CD4-positive, alpha-beta T cell (primary cell): ENCODE measurements at places on chromosomes 5 and 9. TPM values are rescaled to one million over a fixed set of nuclear protein-coding genes. Genes with fewer than 3 reads are reported as not detected.

- no peak for DNase-seq
Observed at GRCh38 chr9:124716808-124717207, 54.3 kb downstream of the NR6A1 start.

DNA sequence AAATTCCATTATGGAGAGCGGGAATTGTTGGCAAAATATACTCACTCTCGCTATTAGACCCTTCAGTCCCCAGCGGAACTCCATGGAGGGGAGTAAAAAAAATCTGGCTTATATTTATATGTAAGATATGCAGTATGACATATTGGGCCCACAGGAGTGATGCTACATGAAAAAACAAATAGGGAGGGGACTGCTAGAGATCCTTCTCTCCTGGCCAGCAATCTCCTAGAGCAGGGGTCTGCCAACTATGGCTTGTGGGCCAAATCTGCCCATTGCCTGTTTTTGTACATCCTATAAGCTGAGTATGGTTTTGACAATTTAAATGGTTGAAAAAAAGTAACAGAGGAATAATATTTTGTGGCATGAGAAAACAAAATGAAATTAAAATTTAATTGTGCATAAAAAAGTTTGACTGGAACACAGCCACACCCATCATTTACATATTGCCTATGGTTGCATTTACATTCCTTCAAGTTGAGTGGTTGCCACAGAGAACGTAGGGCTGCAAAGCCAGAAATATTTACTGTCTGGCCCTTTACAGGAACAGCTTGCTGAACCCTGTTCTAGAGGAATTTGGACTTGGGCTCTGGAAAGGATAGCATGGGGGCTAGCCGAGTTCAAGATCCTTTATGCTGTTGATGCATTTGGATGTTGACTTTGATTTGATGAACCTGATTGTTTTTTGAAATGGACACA lies 197.3 kb upstream of the CLINT1 start:
- DNase-seq: no peak

DNA sequence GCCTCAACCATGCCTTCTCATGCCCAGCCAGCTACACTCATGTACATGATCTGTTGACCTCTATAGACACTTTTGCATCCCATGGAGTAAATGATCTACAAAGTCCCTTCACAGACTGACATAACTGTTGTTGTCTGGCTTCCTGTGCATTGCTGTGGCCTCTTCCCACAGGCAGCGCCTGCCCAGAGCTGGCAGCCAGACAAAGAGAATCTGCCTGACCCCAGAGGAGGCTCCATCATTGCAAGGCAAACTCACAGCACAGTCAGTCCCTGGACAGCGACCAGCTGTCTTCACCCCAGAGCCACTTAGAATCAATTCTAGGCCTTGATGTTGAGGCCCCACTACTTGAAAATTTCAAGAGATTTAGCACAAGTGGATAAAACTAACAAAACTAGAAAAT lies 65.5 kb downstream of the INSYN2B start:
- no peak for DNase-seq

DNA sequence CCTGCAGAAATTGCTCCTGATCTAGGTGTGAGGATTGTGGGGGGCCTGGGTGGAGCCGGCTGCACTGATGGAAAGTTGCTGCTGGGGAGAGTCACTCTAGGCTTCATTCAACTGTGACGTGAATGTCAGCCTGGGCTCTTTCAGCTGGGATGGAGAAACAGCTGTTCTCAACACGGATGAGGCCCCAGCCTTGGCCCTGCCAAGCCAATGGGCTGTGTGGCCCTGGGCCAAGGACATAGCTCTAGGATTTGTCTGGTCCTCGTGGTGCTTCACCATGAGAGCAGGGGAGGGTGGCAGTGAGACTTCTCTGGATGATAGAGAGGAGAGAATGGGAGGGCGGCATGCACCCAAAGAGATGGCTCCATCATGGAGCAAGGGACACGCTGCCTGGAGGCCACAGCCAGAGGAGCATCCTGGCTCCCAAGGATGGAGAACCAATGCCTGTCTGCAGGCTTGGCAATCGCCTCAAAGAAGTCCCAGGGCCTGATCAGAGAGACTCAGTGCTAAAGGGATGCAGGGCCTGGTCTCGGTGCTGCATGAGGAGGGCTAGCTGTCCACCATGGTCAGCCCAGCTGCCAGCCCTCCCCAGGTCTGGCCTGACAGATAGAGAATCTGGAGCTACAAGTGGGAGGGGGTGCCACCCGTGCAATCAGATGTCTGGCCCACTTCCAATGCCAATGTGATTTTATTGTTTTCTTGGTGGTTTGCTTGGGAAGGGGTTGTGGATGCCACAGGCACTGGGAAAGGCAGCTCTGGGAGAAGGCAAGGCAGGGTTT lies 141.0 kb downstream of the GADD45G start:
- DNase-seq: no peak

HBEGF gene
- 3.6 TPM for total RNA-seq

DNA sequence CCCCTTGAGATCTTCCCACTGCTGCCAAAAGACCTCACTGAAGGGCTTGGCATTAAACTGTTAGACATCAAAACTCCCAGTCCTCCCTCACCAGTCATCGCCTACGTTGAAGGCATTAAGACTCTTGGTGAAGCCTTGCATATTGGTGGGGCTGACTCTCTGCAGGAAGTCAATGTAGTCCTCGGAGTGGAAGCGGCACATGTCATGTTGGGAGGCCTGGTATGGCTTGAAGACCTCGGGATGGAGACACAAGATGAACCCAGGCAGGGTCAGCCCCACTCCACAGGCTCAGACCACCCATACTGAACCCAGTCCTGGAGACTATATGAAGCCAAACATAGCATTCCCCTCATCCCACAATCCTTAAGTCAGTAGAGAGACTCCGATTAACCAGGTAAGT lies 1.9 kb downstream of the HDAC3 start:
- no peak for DNase-seq

ADAMTS2 gene
- not detected for total RNA-seq

DNA sequence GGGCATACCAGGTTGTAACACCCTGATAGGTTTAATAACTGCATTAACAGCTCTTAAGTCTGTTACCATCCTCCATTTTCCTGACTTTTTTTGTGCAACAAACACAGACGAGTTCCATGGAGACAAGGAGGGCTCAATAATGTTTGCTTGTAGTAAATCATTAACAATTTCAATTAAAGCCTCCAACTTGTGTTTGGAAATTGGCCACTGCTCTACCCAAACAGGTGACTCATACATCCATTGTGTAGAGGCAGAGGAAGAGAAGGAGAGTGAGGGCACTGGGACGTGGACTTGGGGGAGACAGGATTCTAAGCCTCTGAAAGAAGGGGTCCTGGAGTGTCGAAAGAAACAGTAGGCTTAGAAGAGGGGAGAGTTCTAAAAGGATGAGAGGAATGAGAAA lies 213.6 kb upstream of the KCNN2 start:
- no peak for DNase-seq

DNA sequence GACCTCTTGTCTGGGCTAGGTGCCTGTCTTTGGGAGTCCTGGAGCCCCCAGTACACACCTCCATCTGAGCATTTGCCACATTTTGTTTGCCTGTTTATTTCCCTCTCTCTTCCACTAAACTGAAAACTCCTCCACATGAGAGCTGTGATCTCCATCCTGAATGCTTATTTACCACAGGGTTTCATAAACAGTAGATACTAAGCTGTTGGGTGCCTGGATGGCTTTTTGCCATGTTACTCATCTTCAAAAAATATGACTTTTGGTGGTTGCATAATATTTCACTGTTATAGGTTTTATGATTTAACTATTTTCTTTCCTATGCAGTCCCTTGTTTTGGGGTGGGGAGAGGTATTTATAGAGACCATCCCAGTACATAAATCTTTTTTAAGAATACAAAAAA lies 99.6 kb downstream of the APBA1 start:
- no peak for DNase-seq

BTNL8 gene
- not detected for total RNA-seq

- no peak for DNase-seq
Observed at GRCh38 chr9:99867536-99867935, 38.9 kb upstream of the STX17 start.

GRCh38 chr9:7408845-7409244 lies 390.7 kb downstream of the DMAC1 start:
- DNase-seq: no peak

DNA sequence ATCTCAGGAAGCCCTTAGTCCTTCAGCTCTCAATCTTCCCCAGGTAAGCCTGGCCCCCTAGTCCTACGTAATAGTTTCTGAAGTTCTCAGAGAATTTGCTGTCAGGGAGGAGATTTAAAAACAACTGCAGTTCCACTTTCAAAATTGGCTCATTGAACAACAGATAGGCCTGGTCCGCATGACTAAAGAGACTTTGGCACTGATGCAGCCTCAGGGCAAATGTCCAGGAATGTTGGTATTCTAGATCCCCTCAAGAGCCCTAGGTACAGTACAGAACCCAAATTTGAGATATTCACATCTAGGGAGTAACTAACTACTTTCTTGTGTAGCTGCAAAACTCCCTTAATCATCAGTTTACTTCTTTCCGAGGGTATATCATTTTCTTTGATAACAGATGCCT lies 162.8 kb downstream of the GABRG2 start:
- DNase-seq: no peak

- DNase-seq: no peak
Observed at GRCh38 chr5:83513491-83513890, 41.9 kb downstream of the VCAN start.

NUTM2F gene
- total RNA-seq: not detected

NXNL2 gene
- total RNA-seq: not detected

SLC35A4 gene
- total RNA-seq: 17.8 TPM

PTCH1 gene
- 17.0 TPM for total RNA-seq

DNA sequence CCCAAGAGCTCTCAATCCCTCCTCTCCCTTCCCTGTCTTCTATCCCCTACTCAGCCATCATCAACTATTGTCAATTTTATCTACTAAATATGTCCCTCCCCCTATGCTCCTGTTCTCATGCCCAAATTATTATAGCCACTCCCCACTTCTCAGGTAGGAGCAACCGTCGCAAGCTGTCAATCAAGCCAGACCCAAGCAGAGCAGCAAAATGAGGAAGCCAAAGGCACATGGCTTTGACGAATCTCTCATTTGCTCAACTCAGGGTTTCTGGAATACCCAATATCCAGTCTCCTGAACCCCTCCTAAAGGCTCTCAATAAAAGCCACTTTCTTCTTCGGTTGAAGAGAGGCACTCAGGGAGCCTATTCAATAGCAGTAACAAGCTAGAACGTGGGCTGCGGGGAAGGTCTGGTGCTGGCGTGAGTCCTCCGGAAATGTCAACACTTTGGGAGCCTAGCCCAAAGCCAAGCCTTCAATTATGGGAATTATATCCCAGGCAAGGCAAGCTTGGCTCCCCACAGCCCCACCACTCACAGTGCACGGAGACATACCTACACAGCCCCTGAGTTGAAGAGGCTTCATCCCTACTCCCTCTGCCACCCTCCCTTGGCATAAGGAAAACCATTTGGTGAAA lies 47.7 kb downstream of the SIL1 start:
- DNase-seq: no peak

- peak; percentile 34 for DNase-seq
Observed at GRCh38 chr5:134175921-134176510, 734 bp downstream of the SKP1 start.

DNA sequence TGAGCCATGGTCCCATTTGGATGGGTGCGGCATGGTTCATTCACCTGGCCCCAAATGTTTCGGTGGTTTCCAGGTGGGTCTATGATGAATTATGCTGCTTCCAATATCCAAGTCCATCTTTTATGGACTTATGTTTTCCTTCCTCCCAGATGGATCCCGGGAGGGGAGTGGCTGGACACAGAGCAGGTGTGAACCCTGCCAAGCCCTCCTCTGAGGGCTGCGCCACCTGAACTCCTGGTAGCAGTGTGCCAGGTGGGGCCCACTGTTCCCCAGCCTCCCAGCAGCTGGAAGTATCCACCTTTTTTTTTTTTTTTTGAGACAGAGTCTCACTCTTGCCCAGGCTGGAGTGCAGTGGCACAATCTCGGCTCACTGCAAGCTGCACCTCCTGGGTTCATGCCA lies 42.9 kb downstream of the WNK2 start:
- no peak for DNase-seq

CDH18 gene
- not detected for total RNA-seq

- DNase-seq: no peak
Observed at GRCh38 chr5:122978068-122978467, 58.5 kb downstream of the PPIC start.

GRCh38 chr5:134794819-134795218 lies 36.2 kb downstream of the DDX46 start:
- no peak for DNase-seq

GRCh38 chr9:14453286-14453685 lies 139.3 kb upstream of the NFIB start:
- DNase-seq: no peak

- no peak for DNase-seq
Observed at GRCh38 chr5:165185716-165186115, 1680.3 kb downstream of the MAT2B start.

- no peak for DNase-seq
Observed at GRCh38 chr5:42423285-42424165, at the start of gene GHR. Gene GHR, plus strand, starts transcription at chr5:42423439. Its CDS starts 142,436 bp downstream, at chr5:42565875.

GRCh38 chr9:89881431-89881830 lies 276.6 kb downstream of the GADD45G start:
- DNase-seq: no peak

GRCh38 chr9:121607434-121608167 lies 43.8 kb upstream of the DAB2IP start:
- no peak for DNase-seq

DNA sequence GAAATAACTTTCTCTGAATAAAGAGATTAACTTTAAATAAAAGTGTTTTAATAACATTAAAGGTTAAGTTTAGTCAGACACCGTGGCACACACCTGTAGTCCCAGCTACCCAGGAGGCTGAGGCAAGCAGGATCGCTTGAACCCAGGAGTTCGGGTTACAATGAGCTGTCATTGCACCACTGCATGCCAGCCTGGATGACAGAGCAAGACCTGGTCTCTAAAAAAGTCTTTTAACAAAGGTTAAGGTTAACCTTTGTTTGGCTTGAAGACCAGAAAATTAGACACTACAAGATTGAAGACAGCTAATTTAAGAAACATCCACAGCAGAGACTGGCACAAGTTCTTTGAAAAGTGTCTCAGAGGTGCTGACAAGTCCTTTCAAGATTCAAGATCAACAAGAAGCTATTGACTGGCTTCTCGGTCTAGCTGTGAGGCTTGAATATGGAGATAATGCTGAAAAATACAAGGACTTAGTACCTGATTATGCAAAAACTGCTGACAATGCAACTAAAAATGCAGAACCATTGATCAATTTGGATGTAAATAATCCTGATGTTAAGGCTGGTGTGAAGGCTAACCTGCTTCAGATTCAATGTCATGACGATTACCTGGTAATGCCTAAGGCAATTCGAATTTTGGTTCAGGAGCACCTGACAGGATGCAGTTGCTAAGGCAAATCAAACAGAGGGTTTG lies 48.8 kb downstream of the FAM81B start:
- DNase-seq: no peak

DNA sequence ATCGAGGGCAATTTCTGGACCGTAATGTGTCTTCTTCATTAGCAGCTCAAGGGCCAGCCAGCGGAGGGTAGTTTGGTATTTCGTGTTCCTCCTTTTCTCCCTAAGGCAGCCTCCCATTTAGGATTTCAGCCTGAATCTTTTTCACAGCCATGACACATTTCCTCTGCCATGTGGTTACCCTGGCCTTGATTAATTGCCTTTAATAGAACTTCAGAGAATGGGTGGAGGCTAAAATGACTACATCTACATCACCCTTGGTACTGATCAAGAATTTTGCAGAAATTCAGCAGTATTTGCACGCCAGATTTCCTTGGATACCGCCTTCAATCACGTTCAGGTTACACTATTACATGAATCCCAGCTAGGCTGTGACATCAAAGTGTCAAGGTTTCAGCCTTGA lies 58.0 kb downstream of the ADAMTS16 start:
- DNase-seq: no peak

GRCh38 chr5:2256691-2257280 lies 374.1 kb upstream of the IRX4 start:
- no peak for DNase-seq

FBN2 gene
- total RNA-seq: not detected
